Dermis blood vessel endothelial cell (primary cell): ENCODE measurements at places on chromosomes 2 and 18.

GRCh38 chr2:177207101-177207500, 5.5 kb upstream of the HNRNPA3 start:
- no peak for DNase-seq

DNA sequence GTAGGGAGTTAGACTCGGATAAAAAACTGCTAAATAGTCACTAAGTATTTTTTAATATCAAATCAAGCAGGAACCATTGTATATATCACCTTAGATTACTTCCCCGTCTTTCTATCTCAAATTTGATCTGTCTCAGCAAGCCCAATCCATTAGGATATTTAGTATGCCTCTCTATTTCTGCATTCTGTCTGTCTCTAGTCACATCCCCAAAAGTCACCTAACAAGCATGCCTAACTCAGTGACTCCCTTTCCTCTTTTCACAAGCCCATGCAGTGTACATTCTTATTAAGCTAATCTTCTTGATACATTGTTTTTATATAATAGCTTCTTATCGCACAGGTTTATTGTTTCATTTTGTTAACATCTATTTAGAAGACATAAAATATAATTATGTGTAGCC, 57.8 kb downstream of the PDE1A start:
- DNase-seq, result no peak

DNA sequence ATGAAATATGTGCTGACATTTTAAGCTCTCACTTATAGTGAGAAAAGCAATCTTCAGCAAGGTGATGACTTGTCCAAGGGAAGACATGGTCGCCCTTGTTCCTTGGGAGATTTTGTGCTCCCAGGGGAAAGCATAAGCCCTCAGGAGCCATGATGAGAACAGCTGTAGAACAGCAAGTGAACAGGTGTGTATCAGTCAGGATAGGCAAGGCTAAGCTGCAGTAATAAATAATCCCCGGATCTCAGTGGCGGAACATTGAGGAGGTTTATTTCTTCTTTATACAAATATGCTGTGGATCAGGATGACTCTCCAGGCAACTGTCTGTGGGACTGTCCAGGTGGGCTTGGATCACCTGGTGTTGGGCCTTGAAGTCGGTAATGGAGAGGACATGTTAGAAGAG, 103.1 kb downstream of the MSH2 start:
- DNase-seq, result no peak

DNA sequence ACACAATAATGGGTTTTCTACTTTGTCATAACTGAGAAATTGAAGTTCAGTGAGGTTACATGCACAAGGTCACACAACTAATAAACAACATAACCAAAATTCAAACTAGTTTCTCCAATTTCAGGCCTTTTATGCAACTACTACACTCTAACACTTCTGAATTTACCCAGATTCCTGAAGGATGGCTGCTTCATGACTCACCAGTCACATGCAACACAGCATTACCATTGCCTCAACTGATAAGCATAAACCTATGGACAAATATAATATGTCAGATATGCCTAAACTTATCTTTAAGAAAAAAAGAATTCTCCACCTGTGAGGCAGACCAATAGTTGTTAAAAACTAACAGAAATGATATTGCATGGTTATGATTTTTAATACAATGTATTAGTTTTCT, 586.5 kb upstream of the SLC8A1 start:
- DNase-seq, result no peak

DNA sequence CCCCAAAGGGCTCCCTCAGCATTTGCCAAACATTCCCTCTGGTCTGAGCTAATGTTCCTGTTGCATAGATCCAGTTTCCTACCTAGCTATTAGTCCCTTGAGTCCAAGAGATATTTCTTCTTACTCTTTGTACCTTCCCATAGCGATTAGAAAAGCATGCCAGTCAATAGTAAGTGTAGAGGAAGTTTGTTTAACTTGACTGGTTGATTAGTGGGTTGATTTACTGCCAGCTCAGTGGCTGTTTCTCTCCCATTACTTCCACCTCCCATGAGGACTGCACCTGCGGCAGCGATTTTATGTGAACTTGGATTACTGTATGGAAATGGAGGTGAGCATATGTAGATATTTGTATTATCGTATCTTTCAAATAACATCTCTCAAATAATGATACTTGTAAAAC, 1748.4 kb upstream of the CELF4 start:
- no peak for DNase-seq

DNA sequence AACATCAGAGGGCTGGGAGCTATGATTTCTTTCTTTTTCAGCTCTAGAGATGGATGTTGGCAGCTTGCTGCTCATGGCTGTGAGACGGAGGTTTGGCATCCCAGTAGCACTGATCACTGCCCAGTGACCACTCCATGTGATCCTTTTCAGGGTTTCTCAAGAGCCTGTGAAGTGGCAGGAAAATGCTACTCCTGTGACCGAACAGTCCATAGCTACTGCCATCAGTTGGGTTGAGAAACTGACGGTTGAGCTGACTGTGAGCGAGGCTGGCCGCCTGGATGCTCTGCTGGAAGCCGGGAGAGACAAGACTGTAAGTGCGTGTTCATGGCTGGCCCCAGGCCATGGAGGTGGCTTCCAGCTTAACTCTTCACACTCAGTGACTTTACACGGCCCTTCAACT, 34.2 kb downstream of the VWA3B start:
- DNase-seq, result no peak

DNA sequence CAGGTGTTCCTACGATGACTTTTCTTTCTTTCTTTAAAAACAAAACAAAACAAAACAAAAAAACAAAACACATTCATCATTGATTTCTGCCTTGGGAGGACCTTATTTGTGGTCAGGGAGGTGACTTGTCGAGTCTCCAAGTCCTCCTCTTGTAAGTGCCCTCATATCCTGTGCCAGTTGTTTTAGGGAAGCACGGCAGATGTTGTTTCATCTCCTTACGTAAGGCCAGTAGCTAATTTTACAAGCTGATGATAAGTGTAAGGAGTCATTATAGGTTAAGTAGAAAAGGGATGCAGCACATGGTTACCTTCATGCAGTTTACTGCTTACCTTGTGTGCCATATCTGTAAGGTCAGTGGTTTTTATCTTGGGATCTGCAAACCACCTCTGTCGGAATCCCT, 52.2 kb downstream of the MRPS9 start:
- no peak for DNase-seq

DNA sequence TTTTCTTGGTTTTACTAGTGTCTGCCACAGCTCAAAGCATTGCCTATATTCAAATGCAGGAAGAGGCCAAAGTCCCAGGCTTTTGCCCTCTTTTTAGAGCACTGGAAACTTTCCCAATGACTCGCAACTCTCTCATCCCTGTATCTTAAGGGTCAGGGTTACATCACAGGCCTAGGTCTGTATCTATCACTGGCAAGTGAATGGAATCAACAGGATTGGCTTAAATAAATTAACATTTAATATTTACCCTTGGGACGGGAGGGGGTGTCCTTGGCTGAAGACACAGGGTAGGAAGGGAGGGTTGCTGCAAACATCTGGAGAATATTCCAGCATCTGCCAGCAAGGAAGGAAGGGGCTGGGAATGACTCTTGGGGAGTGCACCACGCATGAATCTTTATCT, 242.6 kb downstream of the SLC4A3 start:
- DNase-seq, result no peak

DNA sequence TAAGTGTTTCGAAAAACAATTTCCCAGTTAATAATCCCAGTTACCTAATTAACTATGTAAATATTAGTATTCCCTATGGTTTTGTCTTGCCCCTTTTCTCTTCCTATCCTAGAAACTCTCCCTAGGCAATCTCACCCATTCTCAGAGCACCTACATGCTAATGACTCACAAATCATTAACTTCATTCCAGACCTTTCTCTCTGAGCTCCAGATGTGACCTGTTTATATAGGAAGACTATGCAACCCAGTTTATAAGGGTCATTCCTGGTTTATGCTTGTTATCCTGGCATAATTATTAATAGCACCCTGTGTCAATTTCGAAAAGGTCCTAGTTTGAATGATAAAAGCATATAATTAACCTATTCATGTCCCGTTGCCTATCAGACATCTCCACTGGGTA, 14.8 kb upstream of the SERTAD2 start:
- DNase-seq, result no peak

- DNase-seq, result no peak
These were observed 587.3 kb upstream of the GCFC2 start for GRCh38 chr2:76298041-76298440.

DNA sequence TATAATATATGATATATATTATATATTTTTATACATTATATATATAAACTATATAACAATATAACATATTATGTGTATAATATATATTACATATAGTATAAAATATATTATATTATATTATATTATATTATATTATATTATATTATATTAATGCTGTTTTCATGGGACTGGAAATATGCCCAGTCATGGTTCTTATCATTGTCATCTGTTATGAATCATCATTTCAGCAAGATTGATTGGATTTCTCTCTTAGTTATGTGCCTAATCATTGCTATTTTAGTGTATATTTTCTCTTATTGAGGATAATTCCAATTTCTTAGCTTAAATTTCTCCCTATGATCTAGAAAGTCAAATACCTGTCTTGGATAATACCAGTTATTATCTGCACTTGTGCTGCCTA, 617.8 kb downstream of the TRIB2 start:
- DNase-seq, result no peak

DNA sequence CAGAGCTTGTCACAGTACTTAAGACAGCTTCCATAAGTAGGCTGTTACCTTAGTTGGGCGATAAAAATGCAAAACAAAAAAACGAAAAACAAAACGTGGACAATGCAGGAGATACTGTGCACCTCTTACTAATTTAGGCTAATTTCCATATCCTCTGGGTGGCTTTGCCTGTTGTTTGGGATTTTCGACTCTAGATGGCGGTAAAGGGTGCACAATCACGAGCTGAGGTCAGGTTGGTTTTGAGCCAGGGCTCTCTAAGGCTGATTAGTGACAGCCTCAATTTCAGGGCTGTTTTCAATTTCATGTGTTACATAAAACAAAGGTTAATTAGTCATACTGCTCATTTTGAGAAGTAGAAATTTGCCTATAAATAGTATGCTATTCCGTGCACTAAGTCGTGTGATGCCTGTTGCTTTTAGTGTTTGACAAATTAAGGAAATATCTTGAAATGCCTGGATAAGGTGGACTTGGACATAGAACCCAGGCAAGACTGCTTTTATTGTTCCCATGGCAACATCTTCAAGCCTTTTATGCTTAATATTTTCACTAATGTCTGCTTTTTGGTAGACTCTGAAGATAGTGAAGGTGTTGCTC, 493.1 kb downstream of the SOCS6 start:
- peak; percentile 71 for DNase-seq

DNA sequence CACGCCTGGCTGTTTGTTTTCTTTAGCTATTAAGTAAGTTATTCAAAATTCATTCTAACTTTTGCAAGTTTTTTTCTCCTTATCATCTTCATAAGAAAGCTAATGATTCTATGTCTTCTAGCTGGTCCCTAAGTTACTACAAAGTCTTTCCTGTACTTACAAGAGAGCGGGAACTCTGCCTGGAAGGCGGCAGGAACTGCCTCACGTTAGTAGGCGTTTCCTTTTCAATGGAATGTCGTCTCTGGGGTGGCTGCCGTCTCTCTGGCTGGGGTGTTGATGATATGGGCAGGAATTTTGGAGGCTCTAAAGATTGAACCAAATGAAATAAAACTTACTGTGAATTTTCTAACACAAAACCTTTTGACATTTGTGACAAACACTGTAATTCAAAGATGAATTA, 55.5 kb downstream of the PRELID3A start:
- peak; percentile 73 for DNase-seq

- no peak for DNase-seq
These were observed 9.1 kb downstream of the NGEF start for GRCh38 chr2:233003658-233004555.

GRCh38 chr2:47072018-47072691, 83.0 kb downstream of the STPG4 start:
- peak; percentile 42 for DNase-seq

GRCh38 chr2:216012133-216012829, 1.1 kb downstream of the MREG start:
- DNase-seq, result peak; percentile 19

DNA sequence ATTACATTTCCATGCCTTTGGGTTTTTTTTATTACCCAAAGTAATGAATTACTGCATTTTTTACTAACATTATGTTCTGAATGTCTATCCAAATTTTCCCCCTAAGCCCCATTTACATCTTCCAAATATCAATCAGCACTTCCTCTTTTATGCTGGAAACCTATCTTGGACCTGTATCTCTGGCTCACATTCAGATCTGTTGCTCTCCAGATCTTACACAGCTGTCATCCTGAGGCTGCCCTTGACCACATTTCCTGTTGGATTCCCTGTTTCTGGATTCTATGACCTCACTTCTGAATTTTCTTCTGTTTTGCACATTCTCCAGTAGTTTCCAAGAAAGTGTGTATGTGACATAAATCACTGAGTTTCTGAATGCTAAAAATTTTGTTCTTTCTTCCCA, 146.7 kb downstream of the PDE1A start:
- DNase-seq, result peak; percentile 23

GRCh38 chr2:6353669-6354068, 512.0 kb downstream of the CMPK2 start:
- DNase-seq, result no peak

- peak; percentile 84 for DNase-seq
These were observed 616 bp downstream of the RNPEPL1 start for GRCh38 chr2:240568678-240569522.

DNA sequence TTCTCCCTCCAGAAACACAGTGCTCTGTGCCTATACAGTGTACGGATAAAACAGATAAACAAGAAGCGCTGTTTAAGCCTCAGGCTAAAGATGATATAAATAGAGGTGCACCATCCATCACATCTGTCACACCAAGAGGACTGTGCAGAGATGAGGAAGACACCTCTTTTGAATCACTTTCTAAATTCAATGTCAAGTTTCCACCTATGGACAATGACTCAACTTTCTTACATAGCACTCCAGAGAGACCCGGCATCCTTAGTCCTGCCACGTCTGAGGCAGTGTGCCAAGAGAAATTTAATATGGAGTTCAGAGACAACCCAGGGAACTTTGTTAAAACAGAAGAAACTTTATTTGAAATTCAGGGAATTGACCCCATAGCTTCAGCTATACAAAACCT, 70.7 kb downstream of the TANK start:
- no peak for DNase-seq

- DNase-seq, result peak; percentile 46
These were observed 17.0 kb downstream of the VRK2 start for GRCh38 chr2:58063641-58064040.

DNA sequence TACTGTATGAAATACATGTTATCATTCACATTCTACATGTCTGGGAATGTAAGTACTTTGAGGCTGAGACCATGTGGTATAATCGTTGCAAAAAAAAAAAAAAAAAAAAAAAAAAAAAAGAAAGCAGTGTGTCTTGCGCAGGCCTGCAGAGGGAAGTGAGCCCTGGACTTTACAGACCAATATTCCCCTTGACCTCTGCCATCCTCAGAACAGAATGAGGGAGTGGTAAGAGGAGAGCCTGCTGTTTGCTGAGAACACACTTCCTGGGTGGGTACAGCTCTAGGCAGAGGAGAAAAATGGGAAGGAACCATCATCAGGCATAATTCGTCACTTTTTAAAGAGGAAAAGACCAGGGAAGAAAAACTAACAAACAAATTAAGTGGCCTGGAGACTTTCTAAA, 28.8 kb upstream of the TBC1D8 start:
- DNase-seq, result no peak

- DNase-seq, result no peak
These were observed 44.0 kb downstream of the TRAK2 start for GRCh38 chr2:201407265-201407664.

GRCh38 chr2:167908786-167909185, 338.6 kb downstream of the STK39 start:
- no peak for DNase-seq

GRCh38 chr2:62293490-62294271, 97.8 kb downstream of the B3GNT2 start:
- no peak for DNase-seq
